ENCODE measurements at places on chromosomes 1 and 21.

- no peak for DNase-seq
Observed at GRCh38 chr1:246107516-246108277, 399.4 kb downstream of the SMYD3 start.

GRCh38 chr1:48492392-48492791, 20.4 kb upstream of the SPATA6 start:
- DNase-seq = peak; percentile 16

- no peak for DNase-seq
Observed at GRCh38 chr1:193957556-193958095, 771.2 kb upstream of the B3GALT2 start.

GRCh38 chr21:24423546-24423945, 1183.7 kb downstream of the MRPL39 start:
- no peak for DNase-seq

DNA sequence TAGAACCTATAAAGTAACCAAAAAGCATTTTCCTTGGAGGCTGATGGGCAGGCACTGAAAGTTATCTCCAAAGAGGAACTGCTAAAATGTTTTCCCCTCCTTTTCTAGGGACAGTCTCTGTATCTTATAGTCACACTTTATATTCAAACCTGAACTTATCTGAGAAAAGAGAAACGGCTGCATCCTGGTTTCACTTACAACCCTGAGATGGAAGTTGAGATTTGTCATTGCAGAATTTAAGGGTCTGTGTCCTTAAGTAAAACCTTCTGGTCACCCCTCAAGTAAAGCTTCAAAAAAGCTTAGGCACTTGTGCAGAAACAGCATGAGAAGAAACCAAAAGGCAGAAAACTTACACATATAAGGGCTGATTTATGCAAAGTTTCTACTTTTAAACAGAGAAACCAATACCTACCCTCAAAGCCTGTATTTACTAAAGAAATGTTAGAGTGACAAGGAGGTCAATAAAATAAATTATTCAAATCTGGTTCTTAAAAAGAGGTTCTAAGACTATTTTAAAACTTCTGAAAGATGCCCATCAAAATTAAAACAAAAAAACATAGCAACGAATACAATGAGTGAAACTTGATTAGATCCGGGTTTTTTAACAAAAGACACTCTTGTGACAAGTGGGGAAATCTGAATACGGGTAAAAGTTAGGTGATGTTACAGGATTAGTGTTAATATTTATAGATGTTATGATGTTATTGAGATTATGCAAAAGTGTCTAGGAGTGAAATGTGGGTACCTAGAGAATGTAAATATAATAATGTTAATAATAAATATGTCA, 9.9 kb downstream of the CD58 start:
- no peak for DNase-seq

GRCh38 chr21:37210799-37211198, 56.3 kb downstream of the VPS26C start:
- DNase-seq = no peak

- no peak for DNase-seq
Observed at GRCh38 chr1:66711420-66711819, 40.8 kb upstream of the DYNLT5 start.

DNA sequence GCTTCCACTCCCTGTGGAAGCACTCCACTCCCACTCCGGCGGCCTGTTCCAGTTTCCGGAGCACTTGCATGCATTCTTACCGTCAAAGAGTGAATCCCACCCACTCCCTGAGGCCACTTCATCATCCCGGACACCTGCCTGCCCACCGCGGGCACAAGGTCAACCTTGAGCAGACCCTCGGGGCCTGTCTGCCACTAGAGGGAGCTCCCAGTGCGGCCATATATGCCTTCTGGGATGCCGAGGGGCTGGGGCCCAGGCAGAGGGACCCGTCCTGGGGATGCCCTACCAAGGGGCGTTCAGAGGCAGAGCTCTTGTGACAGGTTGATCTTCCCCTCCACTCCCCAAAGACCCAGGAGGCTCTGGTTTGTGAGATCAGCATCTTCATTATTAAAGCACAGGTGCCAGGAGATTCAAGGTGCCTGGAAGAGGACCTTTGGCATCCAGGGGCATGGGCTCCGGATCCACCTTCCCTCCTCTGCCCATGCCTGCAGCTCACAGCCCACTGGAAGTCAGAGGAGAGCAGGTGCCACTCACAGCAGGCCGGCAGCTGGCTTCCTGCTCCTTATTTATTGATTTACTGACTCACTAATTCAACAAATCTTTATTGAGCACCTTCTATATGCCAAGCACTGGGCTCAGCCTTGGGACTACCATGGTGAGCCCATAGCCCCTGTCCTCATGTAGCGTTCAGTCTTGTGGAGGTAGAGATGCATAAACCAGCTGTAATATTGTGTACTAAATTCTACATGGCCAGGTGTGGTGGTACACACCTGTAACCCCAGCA, 47.3 kb downstream of the UBIAD1 start:
- no peak for DNase-seq

GRCh38 chr21:40923407-40923806, 76.4 kb upstream of the DSCAM start:
- DNase-seq = no peak

- no peak for DNase-seq
Observed at GRCh38 chr1:207830788-207831187, 78.9 kb downstream of the CD46 start.

GRCh38 chr1:54906586-54906985, 19.6 kb upstream of the DHCR24 start:
- DNase-seq = no peak

- DNase-seq = no peak
Observed at GRCh38 chr1:44673675-44674112, 587 bp downstream of the TMEM53 start.

GRCh38 chr1:152519851-152520250, 5.6 kb downstream of the CRCT1 start:
- DNase-seq = no peak

DNA sequence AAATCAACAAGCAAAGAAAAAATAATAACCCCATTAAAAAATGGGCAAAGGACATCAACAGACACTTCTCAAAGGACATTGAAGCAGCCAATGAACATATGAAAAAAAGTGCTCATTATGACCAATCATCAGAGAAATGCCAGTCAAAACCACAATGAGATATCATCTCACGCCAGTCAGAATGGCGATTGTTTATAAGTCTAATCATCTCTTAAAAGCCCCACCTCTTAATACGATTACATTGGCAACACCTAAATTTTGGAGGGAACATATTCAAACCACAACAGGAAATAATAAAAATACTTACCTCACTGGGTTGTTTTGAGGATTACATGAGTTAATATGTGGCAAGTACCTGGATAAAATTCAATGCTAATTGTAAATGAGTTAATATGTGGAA, 57.1 kb upstream of the PLPPR4 start:
- no peak for DNase-seq

DNA sequence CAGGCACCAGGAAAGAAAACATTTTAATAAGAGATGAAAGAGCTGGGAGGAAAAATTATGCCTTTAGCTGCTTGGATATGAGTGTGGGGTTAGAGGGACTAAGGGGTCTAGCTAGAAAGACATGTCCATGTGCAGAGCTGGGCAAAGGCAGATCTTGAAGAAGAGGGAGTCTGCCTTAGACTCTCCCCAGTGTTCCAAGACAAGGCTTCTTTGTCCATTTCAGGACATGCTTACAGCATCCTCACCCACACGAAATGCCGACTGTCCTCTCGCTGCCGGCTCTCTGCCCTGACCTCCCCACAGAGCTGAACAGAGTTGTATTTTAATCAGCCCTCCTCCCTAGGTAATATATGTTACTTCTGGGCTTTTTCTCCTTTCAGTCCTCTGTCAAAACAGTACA, 100.7 kb upstream of the ATP1B1 start:
- no peak for DNase-seq

DNA sequence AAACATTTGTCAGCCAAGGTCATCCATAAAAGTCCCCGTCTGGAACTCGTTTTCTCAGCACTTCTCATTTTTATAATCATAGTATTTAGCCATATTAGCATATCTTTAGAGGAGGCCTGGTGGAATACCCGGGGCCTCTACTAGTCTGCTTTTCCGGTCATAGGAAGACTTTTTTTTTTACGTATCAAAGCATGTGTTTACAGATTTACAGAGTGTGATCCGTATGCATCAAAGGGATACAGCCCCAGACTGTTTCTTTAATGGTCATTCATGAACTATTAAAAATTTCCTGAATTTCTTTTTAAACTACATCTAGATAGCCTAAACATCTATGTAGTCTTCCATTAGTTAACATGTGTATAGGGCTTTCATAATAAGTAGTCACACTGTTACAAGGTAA, 23.5 kb upstream of the DEGS1 start:
- DNase-seq = no peak

- DNase-seq = no peak
Observed at GRCh38 chr1:168609741-168610510, 33.5 kb downstream of the XCL1 start.

- no peak for DNase-seq
Observed at GRCh38 chr21:24255591-24255990, 1351.7 kb downstream of the MRPL39 start.

DNA sequence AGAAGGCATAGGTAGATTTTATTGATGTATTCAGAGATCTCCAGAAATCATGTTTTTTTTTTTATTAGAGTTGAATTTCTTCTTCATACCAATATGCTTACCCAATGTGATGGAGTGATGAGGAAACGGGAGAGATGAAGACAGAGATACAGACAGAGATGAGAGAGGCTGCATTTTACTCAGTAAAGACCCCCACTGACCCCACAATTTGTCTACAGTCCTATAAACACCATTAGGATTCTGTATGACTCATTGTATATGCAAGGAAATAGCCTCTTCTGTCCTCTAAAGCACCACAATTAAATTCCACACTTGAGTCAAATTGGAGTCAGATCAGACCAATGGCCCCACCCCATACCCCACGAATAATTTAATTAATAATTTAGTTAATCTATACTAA, 44.0 kb downstream of the RUNX1 start:
- no peak for DNase-seq

GRCh38 chr1:179077396-179077795, 4.5 kb upstream of the TOR3A start:
- no peak for DNase-seq

DNA sequence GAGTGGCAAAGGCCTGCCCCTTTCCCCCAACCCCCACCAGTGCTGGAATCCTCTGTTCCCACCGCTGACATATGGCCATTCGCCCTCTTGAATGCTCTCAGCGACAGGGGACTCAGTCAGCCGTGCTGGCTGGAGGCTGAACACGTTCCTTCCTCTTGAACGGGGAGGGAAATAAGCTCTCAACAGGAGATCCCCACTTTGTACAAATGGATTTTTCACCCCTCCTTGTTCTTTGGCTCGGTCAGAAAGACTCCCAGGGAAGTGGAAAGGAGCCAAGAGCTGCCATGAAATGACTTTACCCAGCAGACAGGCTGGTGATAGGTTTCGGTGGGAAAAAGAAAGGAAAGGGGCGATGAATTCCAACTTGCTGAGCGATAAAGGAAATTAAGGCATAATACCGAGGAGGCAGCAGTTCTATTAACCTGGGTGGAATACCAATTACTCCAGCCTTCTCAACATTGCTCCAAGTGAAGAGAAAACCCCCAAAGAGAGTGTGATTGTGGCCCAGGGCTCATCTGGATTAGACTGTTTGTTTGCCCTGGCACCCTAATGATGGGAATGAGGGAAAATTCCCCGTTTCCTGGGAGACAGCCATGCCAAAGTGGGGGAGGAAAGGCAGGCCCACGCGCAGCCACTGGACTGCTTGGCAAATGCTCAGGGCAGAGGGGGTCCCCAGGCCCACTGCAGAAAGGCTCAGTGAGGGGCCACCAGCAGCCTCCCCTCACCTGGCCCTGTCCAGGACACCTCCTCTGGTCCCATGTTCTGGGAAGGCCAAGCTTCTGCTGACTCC, 23.9 kb downstream of the LRP8 start:
- no peak for DNase-seq

DNA sequence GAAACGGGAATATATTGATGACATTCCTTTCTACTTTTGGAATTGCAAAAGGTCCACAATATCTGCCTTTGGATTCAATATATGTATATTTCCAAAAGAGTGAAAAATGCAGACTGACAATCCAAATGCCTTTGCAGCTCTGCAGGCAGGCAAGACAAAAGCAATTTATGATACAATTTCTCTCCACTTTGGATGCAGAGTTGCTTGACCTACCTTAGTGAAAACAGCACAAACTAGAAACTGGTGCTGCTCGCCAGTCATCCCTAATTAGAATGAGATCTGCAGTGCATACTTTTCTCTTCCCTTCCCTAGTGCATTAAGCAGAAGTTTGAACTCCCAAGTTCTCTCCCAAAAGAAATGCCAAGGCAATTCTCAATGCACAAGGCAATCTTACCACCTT, 56.8 kb downstream of the KIAA0319L start:
- DNase-seq = no peak

DNA sequence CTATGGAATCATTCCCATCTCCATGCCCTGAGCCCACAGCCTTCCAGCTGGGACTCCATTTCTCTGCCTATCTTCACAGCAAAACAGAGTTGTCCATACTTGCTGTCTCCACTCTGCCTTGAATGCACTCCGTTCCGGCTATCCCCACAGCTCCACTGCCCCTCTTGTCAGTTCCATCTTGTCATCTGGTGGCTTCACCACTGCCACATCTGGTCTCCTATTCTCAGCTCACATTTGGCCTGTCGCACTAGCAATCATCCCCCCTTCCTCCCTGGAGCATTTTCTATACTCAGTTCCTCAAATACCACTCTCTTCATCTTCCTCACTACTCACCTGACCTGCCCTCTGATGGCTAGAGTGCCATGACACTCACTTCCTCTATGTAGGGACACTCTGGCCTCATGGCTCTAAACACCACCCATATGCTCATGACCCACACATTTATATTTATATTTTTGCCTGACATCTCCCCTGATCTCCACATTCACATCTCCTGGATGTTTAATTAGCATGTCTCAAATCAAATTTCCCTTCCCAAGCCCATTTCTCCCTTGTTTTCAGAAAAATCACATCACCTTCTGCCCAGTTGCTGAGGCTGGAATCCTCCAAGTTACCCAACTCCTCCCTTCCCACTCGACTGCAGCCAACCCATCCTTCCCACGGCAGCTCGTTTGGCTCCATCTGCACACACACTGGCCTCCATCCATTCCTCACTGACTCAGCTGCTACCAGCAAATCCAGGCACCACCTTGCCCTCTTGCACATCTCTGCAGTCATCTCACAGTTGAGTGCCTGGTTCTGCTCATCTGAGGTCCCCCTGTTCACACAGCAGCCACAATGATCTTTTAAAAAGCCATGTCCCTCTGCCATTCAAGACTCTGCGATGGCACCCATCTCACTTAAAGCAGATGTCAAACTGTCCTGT, 6.1 kb downstream of the ZNF692 start:
- DNase-seq = no peak

- DNase-seq = no peak
Observed at GRCh38 chr1:2349806-2350205, 41.5 kb downstream of the MORN1 start.

GRCh38 chr1:174829990-174830389, 169.8 kb upstream of the CACYBP start:
- DNase-seq = no peak

DNA sequence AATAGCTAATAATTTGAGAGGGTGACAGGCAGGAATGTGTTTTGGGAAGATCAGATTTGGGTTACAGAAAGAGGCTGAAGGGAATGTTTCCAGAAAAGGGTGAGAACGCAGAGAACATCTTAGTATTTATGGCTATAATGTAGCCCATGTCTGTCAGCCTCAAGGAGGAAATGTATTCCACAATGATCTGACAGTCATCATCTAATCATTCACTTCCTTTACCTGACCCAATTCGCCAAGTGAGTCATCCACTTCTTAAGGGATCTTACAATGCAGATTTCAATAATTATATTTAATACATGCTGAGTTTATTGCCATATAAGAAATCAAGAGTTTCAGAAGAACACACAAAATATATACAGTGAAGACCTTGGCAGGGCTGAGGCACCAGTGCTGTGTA, 10.8 kb downstream of the TRIM45 start:
- DNase-seq = no peak

- no peak for DNase-seq
Observed at GRCh38 chr1:1529936-1530335, 10.5 kb downstream of the TMEM240 start.

All from NCI-H2107 (cell line).